GM23338 (cell line): ENCODE measurements at places on chromosomes 5 and 9. TPM values are rescaled to one million over a fixed set of nuclear protein-coding genes. Genes with fewer than 3 reads are reported as not detected.

The FBP2 gene
- total RNA-seq = not detected in 2 replicates

The DOK3 gene
- 4.9 and 11.1 TPM in 2 replicates for total RNA-seq

DNA sequence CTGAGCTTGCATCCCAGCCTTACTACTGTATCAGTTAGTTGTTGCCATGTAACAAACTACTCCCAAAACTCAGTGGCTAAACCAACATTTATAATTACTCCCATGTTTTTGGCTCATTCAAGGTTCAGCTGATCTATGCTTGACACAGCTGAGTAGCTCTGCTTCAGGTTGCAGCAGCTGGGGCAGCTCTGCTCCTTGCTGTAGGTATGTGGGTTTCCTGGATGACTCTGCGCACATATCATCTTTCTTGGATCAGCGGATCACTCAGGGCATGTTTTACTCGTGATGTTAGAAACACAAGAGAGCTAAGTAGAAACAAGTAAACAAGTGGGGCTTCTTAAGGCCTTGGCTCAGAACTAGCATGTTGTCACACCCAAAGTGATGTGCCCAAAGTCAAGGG, 15.1 kb downstream of the TEK start:
- H3K4me1 ChIP-seq = no peaks in the 10 kb centered on the region
- H3K36me3 ChIP-seq = no peaks in the 10 kb centered on the region
- H3K27ac ChIP-seq = no peak overlapping the region
- H3K4me3 ChIP-seq = no peak overlapping the region

DNA sequence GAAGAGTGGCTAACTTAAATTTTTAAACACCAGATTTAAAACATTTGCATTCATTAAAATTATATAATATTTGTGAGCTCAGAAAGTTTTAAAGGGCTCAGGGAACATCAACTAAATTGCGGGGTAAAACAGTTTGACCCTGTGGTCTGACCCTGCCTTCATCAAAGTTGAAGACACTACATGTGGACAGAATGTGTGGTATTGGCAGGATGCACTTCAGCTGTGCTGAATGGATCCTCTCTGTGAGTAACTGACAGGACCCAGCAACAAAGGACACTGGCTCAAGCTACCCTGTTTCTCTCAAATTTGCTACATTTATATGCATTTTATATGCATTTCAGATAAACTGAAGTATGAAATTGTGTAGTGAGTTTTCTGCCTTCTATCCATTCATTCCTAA, 288.5 kb downstream of the ZNF608 start:
- no peak for DNase-seq
- no peaks in the 10 kb centered on the region for H3K27me3 ChIP-seq
- no peaks in the 10 kb centered on the region for H3K36me3 ChIP-seq
- no peak overlapping the region for H3K4me3 ChIP-seq
- H3K27ac ChIP-seq = no peak overlapping the region

- no peaks in the 10 kb centered on the region for H3K4me1 ChIP-seq
- H3K27ac ChIP-seq = no peak overlapping the region
- no peak overlapping the region for H3K4me3 ChIP-seq
- H3K27me3 ChIP-seq = no peaks in the 10 kb centered on the region
These were observed 417.5 kb upstream of the MEF2C start for GRCh38 chr5:89300426-89300970.

- no peaks in the 10 kb centered on the region for H3K36me3 ChIP-seq
- DNase-seq = no peak
- H3K4me1 ChIP-seq = peaks cover 35% of the 10 kb centered on the region
- H3K27me3 ChIP-seq = no peaks in the 10 kb centered on the region
- H3K4me3 ChIP-seq = no peak overlapping the region
- 0 out of 2 replicates have a peak overlapping the region, but pooled peaks have one; percentile 26 for H3K27ac ChIP-seq
These were observed 49.6 kb downstream of the GNA14 start for GRCh38 chr9:77598524-77598923.

DNA sequence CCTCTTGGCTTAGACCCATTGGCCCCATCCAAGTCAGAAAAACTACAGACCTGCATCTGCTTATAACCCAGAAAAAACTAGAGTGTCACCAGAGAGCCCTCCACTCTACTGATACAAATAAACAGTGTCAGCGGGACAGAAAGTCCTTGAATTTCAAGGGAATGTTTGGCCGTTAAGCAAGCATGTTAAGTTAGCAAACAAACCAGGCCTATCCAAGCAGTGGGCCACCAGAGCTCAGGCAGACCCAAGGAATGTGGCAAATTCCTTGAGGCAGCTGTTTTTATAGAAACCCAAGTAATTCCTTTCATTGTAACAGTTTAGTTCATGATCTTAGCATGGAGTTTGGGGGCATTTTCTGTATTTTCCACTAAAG, 70.9 kb downstream of the PRLR start:
- DNase-seq = peak; percentile 64
- H3K27ac ChIP-seq = no peak overlapping the region
- H3K4me3 ChIP-seq = no peak overlapping the region
- H3K36me3 ChIP-seq = no peaks in the 10 kb centered on the region
